ENCODE measurements at places on chromosomes 5 and 9. TPM values are rescaled to one million over a fixed set of nuclear protein-coding genes. Genes with fewer than 3 reads are reported as not detected.

Gene FAM221B
- not detected for total RNA-seq

Gene PSAT1
- total RNA-seq: 39.4 TPM

Gene IL4
- total RNA-seq: not detected

Gene TYRP1
- total RNA-seq: 3.1 TPM

Gene PRKACG
- not detected for total RNA-seq

Gene NUP155
- total RNA-seq: 21.7 TPM

Gene BRINP1
- total RNA-seq: 0.42 TPM

Gene GNA14
- total RNA-seq: 4.3 TPM

Gene NMUR2
- total RNA-seq: 1.3 TPM

Gene NR2F1
- 50.7 TPM for total RNA-seq

Gene IDNK
- 4.8 TPM for total RNA-seq

Gene DNAJC25
- total RNA-seq: 5.4 TPM

Gene C5orf63
- 7.4 TPM for total RNA-seq

Gene ARHGAP26
- 61.9 TPM for total RNA-seq

Gene RETREG1
- total RNA-seq: 26.0 TPM

Gene PDCD1LG2
- total RNA-seq: 1.7 TPM

Gene SLC6A18
- not detected for total RNA-seq

Gene ELOVL7
- 10.9 TPM for total RNA-seq

Gene RNF130
- 125 TPM for total RNA-seq

Gene GPR151
- not detected for total RNA-seq

Gene GPRIN1
- total RNA-seq: 2.6 TPM

Gene ABCA1
- total RNA-seq: 40.5 TPM

Gene PCDHGB4
- 3.2 TPM for total RNA-seq

Gene PCDHGB2
- 2.6 TPM for total RNA-seq

Gene ZNF462
- total RNA-seq: 41.4 TPM

Gene MYMK
- not detected for total RNA-seq

Gene PDE6A
- total RNA-seq: not detected

Gene PCSK5
- 18.7 TPM for total RNA-seq

Gene PARP8
- total RNA-seq: 41.3 TPM

Gene GPSM1
- total RNA-seq: 21.7 TPM

Gene AQP7
- 1.5 TPM for total RNA-seq

Gene ACOT12
- total RNA-seq: not detected

Gene FAM219A
- 18.0 TPM for total RNA-seq

Gene SNX30
- total RNA-seq: 69.4 TPM

Gene IL3
- not detected for total RNA-seq

Gene WNT8A
- total RNA-seq: not detected

Gene ZNF300
- 4.1 TPM for total RNA-seq

All from left lung (tissue), 14 donors.